LHCN-M2 (cell line): ENCODE measurements at places on chromosomes 11 and 22. TPM values are rescaled to one million over a fixed set of nuclear protein-coding genes. Genes with fewer than 3 reads are reported as not detected.

Gene PRG2
- total RNA-seq, result 0.06 TPM in 1 of 2 replicates, not detected in the other

Gene C11orf87
- total RNA-seq, result not detected in 2 replicates

Gene CCDC188
- 1.8 and 2.7 TPM in 2 replicates for total RNA-seq

Gene GP1BB
- total RNA-seq, result 22.1 and 30.2 TPM in 2 replicates

Gene SAA2
- total RNA-seq, result not detected in 2 replicates

Gene CECR2
- 0.11 TPM in 1 of 2 replicates, not detected in the other for total RNA-seq

Gene MAJIN
- not detected in 2 replicates for total RNA-seq

Gene BTG4
- total RNA-seq, result 0.17 TPM in 1 of 2 replicates, not detected in the other

Gene CARNS1
- total RNA-seq, result 0.32 and 0.40 TPM in 2 replicates

GRCh38 chr11:88308576-88308975 is 29.0 kb downstream of the CTSC start:
- DNase-seq, result no peak

- DNase-seq, result no peak
These were observed 41.8 kb downstream of the PDGFD start for GRCh38 chr11:104122011-104122635.

DNA sequence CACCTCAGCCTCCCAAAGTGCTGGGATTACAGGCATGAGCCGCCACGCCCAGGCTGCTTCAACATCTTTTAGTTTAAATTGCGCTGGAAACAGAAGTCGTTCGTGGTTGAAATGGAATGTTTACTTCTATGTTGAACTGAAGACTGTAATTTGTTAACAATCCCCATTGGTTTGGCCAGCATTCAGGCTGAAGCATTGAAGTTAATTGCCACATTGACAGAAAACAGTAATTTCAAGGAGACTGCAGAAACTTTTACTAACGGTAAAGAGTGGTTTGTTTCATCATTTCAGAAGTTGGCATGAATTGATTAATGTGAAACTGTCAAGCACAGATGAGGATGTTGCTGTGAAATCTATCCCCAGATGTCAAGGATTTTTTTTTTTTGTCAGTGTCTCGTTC is 14.2 kb downstream of the AP5B1 start:
- peak; percentile 37 for DNase-seq

GRCh38 chr11:43830928-43831440 is 49.6 kb upstream of the ALKBH3 start:
- DNase-seq, result peak; percentile 100

GRCh38 chr11:114180301-114181055 is 115.7 kb upstream of the NNMT start:
- DNase-seq, result no peak

GRCh38 chr22:37334859-37335805 is 52.8 kb downstream of the CYTH4 start:
- no peak for DNase-seq

- DNase-seq, result no peak
These were observed 48.9 kb downstream of the APOL1 start for GRCh38 chr22:36301851-36302250.

DNA sequence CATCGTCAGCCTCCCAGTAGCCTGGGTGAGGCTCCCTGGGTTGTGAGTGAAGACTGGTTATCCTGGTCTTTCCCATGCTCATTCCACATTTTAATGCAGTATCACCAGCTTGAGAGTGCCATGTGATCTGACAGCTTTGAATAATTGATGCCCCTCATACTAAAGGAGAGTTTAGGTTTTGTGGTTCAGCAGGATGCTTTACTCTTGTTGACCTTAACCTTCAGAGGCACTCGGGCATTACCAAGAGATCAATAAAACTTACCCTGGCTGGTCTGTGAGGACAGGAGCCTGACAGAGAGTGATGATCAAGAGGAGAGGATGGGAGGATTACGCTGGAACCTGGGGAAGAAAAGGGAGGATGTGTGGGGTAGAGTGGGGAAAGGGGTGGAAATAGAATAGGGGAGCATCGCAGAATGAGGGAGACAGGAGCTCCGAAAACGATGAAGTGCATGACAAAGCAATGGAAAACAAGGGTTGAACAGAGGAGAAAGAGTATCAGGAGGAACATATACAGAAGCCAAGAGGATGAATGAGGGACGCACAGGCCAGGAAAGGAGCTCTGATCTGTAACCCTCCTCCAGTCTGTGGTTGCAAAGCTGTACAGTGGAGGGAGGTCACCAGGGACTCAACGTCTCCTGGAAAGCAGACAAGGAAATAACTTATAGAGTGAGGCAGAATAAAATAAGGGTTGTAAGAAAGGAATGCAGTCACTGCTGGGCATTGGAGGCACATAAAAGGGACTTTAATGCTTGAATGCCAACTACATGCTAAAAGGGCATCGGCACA is 594.5 kb downstream of the NTM start:
- no peak for DNase-seq

- no peak for DNase-seq
These were observed 48.0 kb upstream of the PARVG start for GRCh38 chr22:44132724-44133123.

- DNase-seq, result no peak
These were observed 7.1 kb downstream of the TSPAN18 start for GRCh38 chr11:44733877-44734276.

GRCh38 chr11:73542175-73542574 is 55.7 kb downstream of the FAM168A start:
- no peak for DNase-seq

DNA sequence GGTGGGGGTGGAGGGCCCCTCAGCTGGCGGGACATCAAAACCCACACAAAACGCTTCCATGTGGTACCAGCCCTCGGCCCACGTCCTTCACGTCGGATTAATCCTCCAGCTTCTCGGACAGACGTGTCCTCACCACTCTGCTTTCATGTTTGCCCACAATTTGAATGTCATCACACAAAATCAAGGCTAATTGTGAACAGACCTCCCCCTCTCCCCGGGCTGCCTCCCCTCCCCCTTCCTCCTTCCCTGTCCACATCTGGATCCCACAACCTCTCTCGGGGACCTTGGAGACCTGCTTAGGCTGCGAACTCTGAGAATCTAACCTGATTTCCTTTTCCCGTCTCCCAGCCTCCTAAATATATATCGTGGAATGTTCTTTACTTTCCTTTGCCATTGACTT is 262.9 kb downstream of the MN1 start:
- DNase-seq, result no peak

DNA sequence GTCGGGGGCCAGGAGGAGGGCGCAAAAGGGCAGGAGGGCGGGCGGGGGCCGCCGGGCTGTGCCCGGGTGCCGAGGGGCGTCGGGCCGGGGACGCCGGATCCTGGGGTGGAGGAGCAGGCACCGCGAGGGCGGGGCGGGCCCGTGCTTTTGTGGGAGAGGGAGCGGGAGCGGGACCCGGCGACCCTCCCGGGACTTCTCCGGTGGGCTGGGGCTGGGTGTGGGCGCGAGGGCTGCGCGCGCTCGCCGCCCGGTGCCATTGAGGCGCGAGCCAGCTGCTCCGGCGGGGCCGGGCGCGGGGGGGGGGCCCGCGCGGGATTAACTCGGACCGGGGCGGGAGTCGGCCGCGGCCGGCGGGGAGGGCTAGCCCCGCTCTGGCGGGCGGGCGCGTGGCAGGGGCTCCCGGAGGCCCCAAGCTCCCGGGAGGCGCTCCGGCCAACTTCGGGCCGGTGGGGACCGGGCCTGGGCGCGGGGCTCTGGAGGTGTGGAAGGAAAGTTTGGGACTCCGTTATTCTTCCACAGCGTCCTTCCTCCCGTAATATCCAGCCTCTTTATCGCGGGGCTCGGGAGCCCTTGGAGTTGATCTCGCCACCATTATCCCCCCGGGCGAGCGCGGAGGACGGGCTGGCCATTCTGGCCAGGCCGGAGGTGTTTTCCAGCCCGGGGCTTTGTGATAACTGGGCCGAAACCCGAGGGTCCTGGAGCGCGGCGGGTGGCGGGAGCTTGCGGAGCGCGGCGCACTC is 936 bp downstream of the CECR2 start:
- DNase-seq, result no peak

DNA sequence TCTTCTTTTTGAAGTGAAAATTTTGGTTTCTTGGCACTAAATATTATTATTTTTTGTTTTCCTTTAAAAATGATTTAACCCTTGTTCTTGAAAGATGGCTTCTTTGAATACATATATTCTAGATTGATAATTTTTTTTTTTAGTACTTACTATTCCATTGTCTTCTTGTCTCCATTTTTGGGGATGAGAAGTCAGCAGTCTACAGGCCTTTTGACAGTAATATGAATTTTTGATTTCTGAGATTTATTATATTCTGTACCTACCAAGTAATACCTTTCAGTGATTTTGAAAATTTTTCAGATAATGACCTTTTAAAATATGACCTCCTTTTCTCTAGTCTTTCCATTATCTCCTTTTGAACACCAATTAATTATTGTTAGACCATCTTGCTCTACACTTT is 294.1 kb upstream of the LARGE1 start:
- no peak for DNase-seq

GRCh38 chr11:121590772-121591404 is 138.1 kb upstream of the SORL1-AS1 start:
- DNase-seq, result no peak

DNA sequence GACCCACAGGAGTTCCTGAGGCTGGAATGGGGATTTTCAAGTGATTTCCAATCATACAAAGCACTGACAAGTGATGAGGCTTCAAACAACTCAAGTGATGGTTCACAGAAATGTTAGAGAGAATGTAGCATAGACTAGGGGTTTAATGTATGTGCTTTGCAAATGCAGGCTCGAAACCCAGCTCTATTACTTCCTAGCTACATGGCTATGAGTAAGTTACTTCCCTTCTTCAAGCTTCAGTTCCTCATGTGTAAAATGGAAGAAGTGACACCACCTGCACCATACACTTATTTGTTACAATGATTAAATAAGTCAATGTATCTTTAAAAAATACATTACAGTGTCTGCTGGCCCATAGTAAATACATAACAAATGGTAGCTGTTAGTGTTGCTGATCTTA is 139.8 kb downstream of the CCDC81 start:
- no peak for DNase-seq

GRCh38 chr11:116864531-116864930 is 27.1 kb upstream of the APOA1 start:
- no peak for DNase-seq

- DNase-seq, result peak; percentile 24
These were observed 18.4 kb upstream of the CABP7 start for GRCh38 chr22:29701155-29701999.

- no peak for DNase-seq
These were observed 311.5 kb downstream of the NTM start for GRCh38 chr11:131681920-131682319.

DNA sequence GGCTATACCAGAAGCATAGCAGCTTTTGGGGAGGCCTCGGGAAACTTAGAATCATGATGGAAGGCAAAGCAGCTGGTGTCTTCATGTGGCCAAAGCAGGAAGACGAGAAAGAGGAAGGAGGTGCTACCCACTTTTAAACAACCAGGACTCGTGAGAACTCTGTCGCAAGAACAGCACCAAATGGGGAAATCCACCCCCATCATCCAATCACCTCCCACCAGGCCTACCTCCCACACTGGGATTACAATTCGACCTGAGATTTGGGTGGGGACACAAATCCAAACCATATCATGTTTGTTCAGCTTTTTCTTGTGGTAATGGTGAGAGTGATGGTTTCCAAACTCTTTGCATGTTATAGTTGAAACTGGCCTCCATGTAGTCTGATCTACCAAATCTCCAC is 32.5 kb upstream of the OR10D3 start:
- DNase-seq, result no peak

GRCh38 chr11:85595285-85595884 is 31.8 kb downstream of the DLG2 start:
- peak; percentile 56 for DNase-seq

- no peak for DNase-seq
These were observed 729.8 kb downstream of the FAM181B start for GRCh38 chr11:82003671-82004515.

DNA sequence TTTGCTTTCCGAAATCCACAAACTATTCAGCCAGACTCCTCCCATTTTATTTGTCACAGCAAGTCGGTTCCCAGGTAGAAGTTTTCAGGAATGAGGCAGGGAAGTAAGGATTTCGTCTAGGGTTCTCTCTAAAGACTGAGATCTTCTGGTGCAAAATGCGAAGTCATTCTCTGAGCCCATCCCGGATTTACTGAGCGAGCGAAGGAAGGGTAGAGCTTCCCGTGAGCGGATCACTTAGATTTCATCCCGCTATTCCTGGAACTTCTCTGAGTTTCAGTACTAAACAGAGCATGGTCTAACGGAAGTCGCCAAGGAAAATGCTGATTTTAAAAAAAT is 3.1 kb upstream of the CALCA start:
- DNase-seq, result no peak

- no peak for DNase-seq
These were observed 182.9 kb upstream of the NCAM1 start for GRCh38 chr11:112778091-112778876.

- peak; percentile 61 for DNase-seq
These were observed 21.8 kb downstream of the SNX19 start for GRCh38 chr11:130894322-130895025.

GRCh38 chr22:39475902-39476301 is 19.1 kb downstream of the MGAT3 start:
- DNase-seq, result no peak

- DNase-seq, result no peak
These were observed 142.4 kb downstream of the KIRREL3 start for GRCh38 chr11:126857860-126858808.

DNA sequence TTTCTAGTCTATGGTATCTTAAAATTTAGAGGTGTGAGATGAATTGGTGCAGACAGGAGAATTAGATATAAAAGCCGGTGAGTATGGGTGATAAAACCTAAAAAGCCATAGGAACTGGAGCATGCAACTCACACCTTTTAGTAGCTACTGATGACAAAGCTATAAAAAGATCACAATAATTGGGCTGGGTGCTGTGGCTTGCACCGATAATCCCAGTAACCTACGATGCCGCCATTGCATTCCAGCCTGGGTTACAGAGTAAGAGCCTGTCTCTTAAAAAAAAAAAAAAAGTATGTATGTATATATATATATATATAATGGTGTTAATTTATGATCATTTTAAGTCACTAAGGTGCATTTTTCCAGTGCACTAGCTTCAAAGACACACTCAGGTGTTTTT is 17.2 kb downstream of the WEE1 start:
- DNase-seq, result no peak

- DNase-seq, result no peak
These were observed 293.8 kb downstream of the BUD13 start for GRCh38 chr11:116478669-116479668.
